ENCODE measurements at places on chromosomes 1 and 21.
A peak's percentile ranks its signal among the peaks of the same experiment; 100 is the strongest.

GRCh38 chr1:25899792-25900191 is 6.4 kb downstream of the STMN1 start:
- no peak for DNase-seq

- no peak for DNase-seq
These were observed 43.5 kb downstream of the PAFAH2 start for GRCh38 chr1:25954282-25954938.

- no peak for DNase-seq
These were observed 23.7 kb upstream of the ETV3 start for GRCh38 chr1:157161901-157162300.

- no peak for DNase-seq
These were observed 5.8 kb upstream of the MMEL1 start for GRCh38 chr1:2638466-2639115.

GRCh38 chr1:14768582-14769304 is 170.3 kb downstream of the KAZN start:
- DNase-seq, result no peak

DNA sequence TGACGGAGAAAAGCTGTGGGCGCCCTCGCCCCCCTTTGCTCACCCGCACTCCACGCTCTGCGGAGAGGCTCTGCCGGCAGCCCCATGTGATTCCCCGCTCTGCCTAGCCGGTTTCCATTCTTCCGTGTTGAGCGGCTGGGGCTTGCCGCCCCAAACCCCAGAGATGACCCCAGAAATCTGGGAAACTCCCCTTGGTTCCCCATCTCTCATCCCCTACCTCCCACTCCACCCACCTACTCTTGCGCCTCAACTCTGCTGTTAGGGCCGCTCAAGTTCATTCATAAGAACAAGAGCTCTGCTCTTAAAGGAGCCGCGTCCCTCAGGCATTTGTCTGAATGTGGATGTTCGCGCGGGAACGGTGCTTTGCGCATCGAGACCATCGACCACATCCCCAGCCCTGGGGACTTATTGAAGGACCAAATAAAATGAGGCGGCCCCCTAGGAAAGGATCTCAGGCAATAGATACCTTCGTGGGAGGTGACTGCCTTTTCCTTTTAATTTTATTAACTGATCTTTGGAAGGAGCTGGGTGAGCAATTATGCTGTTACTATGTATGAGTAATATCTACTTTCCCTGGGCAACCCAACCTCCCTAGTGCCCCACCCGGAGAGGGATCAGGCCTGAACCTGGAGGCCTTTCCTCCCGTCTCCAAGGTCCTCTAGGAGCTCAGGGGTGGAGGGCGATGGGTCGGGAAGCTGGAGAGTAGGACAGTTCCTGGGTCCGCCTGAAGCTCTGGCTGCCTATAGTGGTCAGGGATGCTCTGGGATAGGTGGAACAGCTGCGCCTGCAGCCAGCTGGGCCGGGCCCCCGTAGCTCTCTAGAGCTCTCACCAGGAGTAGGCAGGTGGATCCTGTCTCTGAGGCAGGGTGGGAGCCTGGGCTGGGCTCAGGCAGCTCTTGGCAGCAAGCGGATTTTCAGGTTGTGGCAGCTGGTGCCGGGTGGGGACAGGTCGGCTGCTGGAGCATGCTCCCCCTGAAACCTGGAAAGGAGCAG is 898 bp downstream of the MFSD2A start:
- DNase-seq, result peak; percentile 57

DNA sequence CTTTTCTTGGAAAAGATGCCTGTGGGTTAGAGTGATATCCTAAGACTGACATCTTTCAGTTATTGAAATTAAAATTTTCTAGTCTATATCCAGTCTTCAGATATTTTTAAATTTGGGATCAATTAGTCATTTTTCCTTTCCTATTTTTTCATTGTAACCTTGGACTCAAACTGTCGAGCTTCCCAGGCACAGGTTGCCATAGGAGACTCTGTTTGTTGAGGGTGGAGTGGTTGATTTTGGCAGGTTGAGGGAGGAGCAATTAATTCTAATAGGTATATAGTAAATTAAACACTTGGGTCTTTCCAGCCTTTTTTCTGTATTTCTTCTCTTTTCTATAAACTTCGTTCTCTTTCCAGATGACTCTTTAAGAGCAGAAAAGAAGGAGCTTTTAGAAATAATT is 326.8 kb downstream of the ASTN1 start:
- no peak for DNase-seq

DNA sequence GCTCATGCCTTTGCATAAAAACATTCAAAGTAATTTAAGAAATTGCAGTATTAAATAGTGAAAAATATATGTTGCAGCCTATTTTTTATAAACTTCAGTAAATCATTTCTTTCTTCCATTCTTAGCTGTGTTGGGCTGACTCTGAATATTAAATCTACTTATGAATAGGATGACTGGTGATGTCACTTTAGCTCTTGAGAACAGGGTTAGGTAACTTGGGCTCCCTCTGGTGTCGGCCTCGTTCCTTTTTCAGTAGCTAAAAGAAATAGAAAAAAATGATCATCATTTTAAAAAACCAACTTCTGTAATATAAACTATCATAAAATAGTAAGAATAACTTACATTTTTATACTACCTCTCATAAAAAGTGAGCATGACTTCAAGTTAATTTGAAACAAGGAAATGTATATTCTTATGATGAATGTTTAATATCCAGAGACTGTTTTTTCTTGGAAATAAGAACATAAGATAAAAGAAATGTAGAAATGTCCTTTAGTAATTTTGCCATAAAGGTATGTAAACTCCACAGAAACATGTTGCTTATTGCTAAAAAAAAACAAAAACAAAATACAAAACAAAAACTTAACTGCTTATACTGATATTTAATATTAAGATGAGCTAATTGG is 26.8 kb upstream of the NCAM2 start:
- DNase-seq, result peak; percentile 64

DNA sequence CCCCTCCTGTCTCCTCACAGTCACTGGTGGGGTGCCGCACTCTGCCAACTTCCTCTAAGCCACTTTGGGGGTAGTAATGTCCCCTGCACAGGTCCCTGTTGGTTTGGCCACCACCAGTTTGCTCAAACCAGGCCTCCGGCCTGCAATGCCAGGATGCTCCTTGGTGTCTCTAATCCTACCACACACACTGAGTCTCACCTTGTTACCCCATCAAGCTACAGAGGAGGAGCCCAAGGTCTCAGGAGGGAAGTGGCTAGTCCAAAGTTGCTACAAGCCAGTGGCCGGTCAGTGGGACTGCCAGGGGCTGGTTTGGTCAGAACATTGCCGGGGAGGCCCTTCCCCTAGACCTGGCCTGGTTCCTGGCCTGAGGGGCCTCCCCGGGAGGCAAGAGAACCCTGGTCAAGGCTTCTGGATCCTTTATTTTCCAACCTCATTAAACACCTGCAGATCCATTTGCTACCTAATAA is 21.5 kb upstream of the LRP8 start:
- DNase-seq, result no peak

DNA sequence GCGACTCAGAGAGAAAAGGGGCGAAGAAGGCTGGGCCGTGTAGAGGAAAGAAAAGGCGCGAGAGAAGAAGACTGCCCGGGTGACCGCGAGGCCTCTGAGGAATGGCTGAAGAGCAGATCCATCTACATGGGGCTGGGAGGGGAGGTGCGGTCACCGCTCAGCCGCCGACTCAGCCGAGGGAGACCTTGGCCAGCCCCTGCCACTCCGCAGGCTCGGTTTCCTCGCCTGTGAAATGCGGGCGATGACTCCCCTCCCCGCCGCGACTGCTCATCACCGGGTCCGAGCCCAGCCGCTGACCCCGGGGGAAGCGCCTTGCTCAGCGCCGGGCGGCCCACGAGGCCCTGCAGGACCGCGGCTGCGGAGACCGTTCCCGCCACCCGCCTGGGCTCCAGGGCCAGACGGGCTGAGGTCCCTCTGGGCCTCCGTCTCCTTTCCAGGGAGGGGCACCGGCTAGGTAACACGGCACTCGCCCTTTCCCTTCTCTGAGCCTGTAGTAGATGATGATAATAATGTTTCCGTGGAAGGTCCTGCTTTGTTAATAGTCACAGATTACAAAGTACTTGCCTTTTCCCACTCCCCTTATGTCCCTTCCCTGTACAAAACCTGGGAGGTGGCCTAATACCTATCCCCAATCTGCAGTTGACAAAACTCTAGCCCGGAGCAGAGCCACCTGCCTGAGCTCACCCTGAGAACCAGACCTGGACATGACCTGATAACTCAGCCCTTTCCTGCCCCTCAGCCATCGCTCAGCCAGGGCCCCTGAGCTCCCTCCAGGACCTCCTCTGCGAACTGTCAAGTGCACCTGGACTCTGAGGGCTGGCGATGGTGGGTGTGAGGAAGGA is 1.6 kb upstream of the BSND start:
- DNase-seq, result no peak

DNA sequence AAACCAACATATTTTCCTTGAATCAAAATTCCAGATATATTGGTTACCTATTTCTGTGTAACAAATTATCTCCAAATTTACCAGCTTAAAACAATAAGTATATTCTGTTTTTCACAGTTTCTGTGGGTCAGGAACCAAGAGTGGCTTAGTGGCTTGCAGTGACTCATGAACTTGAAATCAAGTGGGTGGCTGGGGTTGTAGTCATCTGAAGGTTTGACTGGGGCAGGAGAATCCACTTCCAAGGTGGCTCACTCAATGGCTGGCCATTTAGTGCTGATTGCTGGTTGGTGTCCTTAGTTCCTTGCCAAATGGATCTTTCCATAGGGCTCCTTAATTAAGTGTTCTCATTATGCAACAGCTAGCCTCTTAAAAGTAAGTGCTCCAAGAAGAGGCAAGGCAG is 43.8 kb downstream of the ALG14 start:
- no peak for DNase-seq

DNA sequence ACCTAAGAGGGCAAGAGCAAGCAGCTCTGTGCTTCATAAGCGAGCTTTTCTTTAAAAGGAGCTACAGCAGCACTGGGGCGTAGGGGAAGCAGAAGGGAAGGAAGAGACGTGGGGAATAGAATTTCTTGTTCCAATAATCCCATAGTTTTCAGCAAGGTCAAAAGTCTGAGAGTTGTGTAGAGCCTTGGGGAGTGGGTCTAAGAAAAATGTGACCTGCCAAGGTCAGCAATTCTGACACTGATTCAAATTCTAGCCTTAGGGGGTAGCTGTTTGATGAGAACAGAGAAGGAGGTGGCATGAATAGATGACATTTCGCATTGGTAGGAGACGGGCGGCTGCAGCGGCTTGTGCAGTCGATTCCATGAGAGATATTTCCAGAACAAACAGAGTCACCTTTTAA is 22.4 kb downstream of the PRRX1 start:
- DNase-seq, result no peak

- DNase-seq, result no peak
These were observed 22.7 kb downstream of the MAB21L3 start for GRCh38 chr1:116133696-116134475.

GRCh38 chr1:151762941-151763921 is at the start of gene MRPL9:
MRPL9 (minus strand) TSS chr1:151763496; CDS start chr1:151763479, 17 bp downstream.
- peak; percentile 84 for DNase-seq

GRCh38 chr1:8510041-8510823 is 192.3 kb downstream of the SLC45A1 start:
- DNase-seq, result peak; percentile 88

- DNase-seq, result no peak
These were observed 26.2 kb downstream of the SMG7 start for GRCh38 chr1:183498342-183498991.

DNA sequence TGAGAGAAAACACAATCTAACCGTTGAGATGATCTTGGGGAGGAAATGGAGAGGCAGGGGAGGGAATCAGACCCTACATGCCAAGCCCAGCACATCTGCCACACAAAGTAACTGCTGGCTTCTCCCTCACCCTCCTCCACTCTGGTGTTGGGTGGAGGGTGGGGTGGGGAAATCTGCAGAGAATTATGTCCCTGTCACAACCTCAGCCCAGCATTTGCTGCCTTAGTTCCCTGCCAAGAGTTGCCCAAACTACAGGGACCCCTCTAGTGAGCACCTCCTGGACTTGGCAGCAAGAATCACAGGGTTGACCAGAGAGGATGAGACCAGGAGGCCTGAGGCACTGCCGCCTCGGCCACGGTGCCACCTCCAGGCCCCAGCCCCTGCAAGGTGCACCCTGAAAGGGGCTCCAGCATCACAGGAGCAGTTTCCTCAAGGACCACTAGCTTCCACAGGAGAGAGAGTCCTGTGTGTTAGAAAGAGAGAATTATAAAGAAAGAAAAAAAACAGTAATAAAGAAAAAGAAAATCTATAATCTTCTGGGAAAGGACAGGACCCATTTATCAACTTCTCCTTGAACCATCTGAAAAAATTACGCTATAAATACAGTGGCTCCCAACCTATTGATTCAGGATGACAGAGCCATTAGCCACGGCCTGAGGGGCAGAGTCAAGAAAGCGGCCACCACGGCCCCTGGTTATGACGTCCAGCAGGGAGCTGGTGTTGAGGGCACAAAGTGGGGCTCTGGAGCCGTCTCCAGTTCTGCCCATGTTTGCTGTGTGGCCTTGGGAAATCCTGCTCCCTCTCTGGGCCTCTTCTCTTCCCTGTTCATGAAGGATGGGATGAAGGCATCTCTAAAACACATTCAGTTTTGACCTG is 451.7 kb downstream of the MATN1 start:
- DNase-seq, result no peak

GRCh38 chr21:27134516-27134915 is 167.6 kb upstream of the ADAMTS5 start:
- peak; percentile 7 for DNase-seq

DNA sequence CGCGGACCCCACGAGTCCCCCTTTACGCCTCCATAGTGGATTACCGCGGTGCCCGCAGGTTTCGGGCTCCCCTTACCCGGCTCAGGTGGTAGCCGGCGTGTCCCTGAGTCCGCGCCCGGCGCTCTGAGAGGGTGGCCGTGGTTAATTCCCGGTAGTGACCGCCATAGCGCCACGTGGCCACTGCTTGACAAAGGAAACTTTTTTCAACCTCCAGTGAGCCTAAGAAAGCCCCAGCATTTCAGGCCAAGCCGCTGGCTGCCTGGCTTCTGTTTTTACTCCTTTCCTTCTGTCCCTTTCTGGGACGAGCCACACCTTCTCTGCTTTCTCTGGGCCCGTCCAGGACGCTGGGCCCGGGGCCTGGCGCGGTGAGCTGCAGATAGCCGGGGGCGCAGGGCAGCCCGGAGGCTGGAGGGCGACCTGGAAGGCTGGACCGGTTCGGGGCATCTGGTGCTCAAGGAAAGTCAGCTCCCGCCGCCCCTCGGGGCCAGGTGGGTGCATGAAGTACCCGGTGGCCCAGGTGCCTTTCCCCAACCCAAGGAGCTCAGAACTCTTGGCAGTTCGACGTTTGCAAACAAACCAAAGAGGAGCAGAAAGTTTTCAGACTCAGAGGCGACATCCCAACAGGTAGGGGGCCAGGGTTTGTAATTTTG is 540 bp upstream of the C1orf198 start:
- peak; percentile 58 for DNase-seq

DNA sequence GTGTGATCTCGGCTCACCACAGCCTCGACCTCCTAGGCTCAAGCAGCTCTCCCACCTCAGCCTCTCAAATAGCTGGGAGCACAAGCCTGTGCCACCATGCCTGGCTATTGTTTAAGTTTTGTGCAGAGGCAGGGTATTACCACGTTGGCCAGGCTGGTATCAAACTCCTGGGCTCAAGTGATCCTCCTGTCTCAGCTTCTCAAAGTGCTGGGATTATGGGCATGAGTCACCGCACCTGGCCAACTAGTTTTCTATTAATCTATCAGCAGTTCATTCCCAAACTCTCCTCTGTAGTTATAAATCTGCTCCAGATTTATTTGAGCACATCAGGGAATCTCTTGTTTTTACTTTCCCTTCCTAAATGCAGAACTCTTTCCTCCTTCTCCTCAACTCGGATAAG is 443.8 kb downstream of the PRDM2 start:
- DNase-seq, result no peak

All from fibroblast of skin of right biceps (primary cell).